ENCODE measurements at places on chromosomes 1 and 21. TPM values are rescaled to one million over a fixed set of nuclear protein-coding genes. Genes with fewer than 3 reads are reported as not detected.
A peak's percentile ranks its signal among the peaks of the same experiment; 100 is the strongest.

The BSND gene
- total RNA-seq, result not detected

- no peak for DNase-seq
These were observed 12.7 kb upstream of the CASQ1 start for GRCh38 chr1:160177667-160178066.

DNA sequence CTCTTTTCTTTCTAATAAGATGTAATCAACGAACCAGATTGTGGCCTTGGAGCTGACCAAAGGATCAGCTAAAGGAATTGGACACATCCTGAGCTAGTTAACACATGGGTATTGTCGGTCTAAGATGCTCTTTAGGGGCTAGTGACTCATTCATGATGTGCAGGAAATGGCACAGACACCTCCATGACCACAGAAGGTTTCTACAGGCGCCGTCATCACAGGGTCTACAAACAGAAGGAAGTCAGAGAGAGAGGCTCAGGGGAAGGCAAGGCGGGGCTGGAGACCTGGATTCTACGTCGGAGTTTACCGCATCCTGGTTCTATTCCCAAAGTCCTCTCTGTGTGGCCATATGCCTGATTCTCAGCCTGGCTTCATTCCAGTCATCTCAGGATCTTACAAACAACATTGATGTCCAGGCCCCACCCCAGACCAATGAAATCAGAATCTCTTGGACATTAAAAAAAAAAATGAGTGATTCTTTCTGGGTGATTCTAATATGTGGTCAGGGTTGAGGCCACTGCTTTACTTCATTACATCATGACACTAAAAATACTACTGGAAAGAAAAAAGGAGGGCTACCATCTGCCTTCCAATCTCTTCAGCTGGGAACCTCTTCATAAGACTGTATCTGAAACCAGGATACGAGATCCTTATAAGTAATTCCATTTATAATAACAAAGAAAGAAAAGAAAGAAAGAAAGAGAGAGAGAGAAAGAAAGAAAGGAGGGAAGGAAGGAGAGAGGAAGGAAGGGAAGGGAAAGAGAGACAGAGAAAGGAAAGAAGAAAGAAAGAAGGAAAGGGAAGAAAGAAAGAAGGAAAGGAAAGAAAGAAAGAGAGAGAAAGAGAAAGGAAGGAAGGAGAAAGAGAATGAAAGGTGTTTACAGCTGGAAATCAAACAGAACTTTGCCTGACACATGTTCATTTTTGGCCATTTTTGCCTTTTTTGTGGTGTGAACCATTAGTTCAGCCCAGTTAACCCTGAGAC is 11.6 kb upstream of the KCNJ15 start:
- DNase-seq, result no peak

- no peak for DNase-seq
These were observed 49.8 kb downstream of the EPHB2 start for GRCh38 chr1:22760455-22760854.

DNA sequence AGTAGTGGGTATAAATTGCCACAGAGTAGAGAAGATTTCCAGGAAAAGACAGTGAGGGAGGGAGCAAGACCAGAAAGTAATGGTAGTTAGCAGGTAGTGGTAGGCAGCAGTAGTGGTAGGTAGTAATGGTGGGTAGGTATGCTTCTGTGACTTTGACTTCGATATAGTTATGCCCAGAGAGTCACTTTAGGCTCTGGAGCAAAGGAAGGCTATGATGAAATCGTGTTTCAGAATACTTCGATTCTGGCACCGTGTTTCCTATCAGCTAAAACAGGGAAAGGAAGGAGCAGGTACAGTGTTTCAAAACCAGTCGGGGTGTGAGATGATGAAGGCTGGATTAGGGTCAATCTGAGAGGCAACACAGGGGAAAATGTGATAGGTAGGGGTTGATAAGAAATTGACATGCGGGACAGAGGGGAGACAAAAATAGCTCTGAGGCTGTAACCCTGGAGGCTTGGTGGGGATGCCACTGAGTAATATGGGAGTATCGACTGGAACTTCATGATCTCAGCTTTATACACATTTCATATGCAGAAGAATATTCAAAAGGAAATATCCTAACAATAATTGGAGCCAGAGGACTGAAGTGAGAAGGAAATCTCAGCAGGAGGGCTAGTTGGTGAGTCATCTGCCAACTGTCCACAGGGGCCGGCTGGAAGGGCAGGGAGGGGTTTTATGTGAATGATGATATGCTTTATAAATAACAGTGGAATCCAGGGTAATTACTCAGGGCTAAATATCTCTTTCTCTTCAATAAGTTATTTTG is 25.2 kb upstream of the TRIM45 start:
- no peak for DNase-seq

- DNase-seq, result peak; percentile 76
These were observed at the start of gene RAB42 for GRCh38 chr1:28591708-28592320. Gene RAB42, plus strand, starts transcription at chr1:28592265. Its CDS starts 247 bp downstream, at chr1:28592512.
